Urothelium cell line (cell line): ENCODE measurements at places on chromosomes 3 and 15.
A peak's percentile ranks its signal among the peaks of the same experiment; 100 is the strongest.

- DNase-seq: peak; percentile 21
Observed at GRCh38 chr3:158105710-158106253, 438 bp downstream of the SHOX2 start.

DNA sequence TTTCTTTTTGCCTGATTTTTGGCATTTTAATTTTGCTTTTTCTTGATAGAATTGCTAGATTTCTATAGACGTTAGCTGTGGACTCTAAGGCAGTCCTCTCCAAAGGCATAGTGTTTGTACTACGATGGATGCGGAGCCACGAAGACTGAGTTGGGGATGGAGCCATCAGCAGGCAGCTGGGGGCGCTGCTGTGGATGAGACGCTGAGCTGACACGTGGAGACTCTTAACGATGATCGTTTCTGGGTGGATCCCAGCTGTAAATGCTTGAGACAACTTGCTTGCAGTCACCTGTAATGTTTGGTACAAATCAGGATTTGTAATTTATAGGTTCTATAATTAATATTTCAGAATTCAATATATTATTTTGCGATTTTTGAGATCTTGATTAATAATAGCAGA is 13.3 kb upstream of the PPP1R2 start:
- no peak for DNase-seq

- DNase-seq: no peak
Observed at GRCh38 chr15:97680606-97681220, 279.8 kb upstream of the ARRDC4 start.

DNA sequence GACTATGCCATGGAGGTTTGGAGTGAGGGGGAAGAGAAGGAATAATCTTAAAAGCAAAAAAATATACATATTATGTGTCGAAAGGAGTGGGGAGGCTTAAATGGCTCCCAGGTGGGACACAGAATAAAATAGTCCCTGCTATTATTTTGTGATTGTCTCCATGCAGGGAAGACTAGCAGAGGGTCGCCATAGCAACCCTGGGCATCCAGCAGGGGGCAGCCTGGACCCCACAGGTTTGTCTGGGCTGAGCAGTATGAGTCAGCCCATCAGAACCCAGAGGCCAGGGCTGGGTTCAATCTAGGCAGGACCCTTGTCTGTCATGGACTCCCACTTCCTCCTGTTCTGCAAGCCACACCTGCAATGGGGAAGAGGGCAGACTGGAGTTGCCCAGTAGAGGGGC is 17.6 kb upstream of the LINGO1 start:
- DNase-seq: peak; percentile 46

- no peak for DNase-seq
Observed at GRCh38 chr15:88641959-88642452, 3.2 kb downstream of the ISG20 start.

DNA sequence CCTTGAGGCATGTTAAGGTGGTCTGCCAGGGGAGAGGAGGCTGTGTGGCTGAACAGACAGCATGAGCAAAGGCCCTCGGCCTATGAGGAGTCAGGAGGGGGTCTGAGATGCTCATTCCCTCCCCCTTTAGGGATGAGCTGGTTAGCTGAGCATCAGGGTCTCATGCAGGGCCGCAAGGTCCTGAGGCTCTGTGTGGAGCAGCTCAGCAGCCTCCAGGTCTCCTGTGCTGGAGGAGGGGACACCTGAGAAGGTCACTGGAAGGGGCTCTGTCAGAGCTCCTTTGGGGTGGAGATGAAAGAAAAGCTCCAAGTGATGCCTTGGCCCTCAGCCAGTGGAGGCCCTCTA is 67.1 kb downstream of the RASGRF1 start:
- no peak for DNase-seq

DNA sequence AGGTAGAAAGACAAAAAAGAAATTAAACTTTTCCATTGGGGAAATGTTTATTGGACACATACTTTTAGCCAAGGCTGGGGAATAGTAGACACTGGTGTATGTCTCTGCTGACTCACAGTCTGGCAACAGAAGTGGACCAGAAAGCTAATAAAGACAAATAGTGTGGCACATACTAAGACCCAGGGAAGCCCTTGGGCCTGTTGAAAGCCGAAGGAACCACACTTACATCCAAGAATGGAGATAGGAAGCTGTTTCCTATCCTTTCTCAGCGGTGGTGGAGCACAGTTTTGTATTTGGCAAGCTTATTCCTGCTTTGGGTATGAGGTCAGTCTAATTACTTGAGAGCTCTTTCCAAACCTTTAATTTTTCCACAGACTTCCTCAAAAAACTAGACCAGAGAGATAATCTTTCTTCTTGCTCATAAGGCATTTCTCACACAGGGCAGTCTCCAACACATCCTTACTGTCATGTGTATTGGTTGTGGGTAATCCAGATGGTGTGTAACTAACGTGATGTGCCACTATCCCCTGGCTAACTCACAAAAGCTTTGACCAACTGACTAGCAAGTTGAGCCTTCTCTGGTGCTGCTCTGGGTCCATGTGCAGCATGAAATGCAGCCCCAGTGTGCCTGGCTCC is 279.1 kb upstream of the IGF1R start:
- DNase-seq: no peak

- no peak for DNase-seq
Observed at GRCh38 chr15:65363766-65364165, 14.0 kb downstream of the IGDCC3 start.

- no peak for DNase-seq
Observed at GRCh38 chr15:52803467-52804306, 13.6 kb upstream of the ONECUT1 start.

DNA sequence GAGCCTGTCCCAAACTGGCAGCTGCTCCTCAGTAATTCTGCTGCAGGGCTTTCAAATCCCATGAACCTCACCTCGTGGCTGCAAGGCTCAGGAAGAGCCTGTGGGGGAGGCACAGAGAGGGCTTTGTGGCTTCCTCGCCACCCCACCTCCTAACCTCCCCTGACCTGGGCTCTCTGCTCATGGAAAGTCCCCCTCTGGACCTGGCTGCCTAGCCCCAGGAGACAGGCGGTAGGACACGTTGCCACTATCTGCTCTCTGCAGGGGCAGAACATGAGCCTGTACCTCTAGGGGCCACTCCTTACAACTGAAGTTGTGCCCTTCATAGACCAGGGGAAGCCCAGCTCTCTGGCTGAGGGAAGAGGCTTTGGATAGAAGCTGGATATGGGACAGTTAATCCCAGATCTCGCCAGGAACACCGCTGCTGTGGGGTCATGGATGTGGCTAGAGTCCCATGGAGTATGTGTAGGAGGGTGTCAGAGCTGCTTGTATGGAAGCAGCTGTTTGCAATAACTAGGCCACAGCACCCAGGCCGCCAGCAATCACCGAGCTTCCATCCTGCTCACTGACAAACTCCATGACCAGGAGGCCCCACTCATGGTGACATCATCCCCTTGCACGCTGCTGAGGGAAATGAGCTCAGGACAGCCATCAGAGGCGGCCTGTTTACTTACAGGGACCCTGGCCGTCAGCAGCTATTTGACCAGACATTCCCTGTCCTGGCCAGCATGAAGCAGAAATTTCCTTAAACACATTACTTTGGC is 34.0 kb upstream of the CILP start:
- DNase-seq: no peak

DNA sequence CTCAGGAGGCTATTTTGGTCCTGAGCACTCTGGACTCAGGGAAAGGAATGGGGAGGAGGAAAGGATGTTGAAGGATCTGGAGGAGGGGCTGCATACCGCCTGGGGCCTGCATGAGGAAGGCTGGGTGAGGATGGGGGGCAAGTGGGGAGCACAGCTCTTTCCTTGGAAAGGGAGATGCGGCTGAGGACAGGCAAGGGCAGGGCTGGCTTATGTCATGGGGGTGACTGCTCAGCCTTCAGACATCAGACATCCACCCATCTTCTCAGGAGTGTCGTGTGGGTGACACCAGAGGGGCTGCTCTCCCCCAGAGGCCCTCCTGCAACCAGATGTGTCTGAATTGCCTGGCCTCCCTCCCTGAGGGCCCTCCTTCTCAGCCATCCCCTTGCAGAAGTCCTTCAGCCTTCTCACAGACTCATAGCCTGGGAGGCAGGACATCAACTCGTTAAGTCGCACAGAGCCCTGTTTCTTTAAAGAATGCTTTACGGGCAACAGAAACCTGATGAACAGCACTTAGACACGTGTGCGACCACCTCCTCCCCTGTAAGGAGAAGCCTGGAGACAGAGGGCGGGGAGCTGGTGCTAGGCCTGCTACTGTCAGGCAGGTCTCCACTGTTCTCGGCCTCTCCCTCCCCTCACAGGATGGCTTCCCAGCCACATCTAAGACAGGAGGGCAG is 252.3 kb downstream of the OCA2 start:
- no peak for DNase-seq

DNA sequence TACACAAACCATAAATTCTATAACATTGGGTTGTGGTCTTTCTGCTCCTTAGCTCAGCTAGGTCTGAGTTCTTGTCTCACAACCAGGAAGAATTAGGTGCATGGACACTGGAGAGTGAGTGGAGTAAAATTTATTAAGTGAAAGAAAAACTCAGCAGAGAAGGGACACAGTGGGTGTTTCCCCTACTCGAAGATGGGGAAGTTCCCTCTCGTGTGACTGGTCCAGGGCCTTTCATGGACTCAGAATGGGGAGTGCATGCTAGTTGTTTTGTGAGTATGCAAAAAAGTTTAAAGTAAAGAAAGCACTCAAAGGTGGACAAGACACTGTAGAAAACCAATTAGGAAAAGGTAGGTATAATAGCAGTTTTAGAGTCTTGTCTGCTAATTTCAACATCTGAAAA is 215.5 kb upstream of the RORA start:
- no peak for DNase-seq

DNA sequence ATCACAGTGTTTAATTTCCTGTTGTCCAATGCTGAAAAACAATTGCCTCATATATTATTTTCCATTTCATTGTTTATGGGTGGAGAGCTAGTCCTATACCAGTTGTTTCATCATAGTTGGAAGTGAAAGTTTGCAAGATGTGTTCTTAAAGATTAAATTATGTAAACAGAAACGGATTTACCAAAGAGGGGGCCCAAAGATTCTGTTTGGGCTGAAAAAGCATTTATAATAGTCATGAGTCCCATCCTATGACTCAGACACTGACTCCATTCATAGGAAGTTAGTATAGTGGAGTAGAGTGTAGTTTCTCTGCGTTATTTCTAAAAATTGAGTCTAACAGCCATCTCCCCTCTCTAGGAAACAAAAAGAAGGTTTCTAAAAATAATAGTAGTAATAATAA is 24.3 kb downstream of the NFKBIZ start:
- no peak for DNase-seq

GRCh38 chr3:37500518-37500917 is 326.1 kb upstream of the LRRFIP2 start:
- DNase-seq: no peak

DNA sequence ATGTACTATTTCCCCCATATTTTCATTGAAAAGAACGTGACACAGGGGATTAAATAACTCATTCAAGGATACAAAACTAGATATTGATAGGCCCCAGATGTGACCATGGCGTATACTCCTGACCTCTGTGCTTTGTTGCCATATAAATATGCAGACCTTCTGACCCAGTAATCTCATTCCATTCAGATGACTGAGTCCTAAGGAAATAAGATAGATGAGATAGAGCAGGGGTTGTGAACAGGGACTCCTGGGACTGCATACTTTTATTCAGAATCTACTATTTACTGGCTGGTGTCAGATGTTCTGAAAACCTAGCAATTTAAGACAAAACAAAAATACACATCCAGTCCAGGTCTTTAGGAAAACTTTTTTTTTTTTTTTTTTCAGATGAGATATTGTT is 139.2 kb upstream of the MANF start:
- DNase-seq: no peak

DNA sequence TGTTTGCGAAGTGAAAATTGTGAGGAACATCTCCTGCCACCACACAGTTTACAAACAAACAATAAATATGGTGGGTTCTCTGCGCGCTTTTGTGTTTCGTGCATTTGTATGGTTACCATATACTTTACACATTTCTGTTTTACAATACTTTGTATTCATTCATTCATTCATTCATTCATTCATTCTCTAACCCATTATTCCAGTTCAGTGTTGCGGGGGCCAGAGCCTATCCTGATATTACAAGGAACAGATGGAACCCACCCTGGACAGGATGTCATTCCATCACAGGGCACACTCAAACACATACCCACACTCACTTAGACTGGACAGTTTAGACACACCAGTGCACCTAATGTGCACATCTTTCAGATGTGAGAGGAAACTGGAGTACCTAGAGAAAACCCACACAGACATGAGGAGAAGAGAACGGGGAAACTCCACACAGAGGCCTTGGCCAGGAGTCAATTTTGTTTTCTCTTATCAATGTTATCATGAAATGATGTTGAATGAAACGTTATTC is 160.5 kb downstream of the FNDC3B start:
- DNase-seq: no peak
